Stimulated activated CD8-positive, alpha-beta memory T cell treated with anti-CD3 and anti-CD28 coated beads, Interleukin-15, amount 100 ng/mL, for 1 hour (primary cell): ENCODE measurements at places on chromosomes 7 and 10.

- no peak for DNase-seq
Measured at GRCh38 chr7:80699045-80699638, 60.7 kb downstream of the CD36 start.

DNA sequence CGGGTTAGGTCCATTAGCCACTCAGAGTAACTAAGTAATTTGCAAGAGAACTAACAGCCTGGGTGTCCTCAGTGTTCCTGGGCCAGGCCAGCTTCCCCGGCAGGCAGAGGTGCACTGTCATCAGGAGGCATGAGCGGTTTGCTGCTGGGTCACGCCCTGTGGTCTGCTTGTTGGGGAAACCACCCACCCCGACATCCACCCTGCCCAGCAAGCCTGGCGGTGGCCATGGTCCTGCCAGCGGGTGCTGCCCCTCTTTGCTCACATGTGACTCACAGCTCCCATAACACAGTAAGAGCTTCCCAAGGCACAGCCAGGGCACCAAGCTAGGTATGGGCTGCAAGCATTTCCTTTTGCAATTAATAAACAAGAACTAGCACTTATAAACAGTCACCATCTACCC lies 75.9 kb downstream of the RGS10 start:
- no peak for DNase-seq

GRCh38 chr7:1418505-1419309 lies 40.6 kb downstream of the MICALL2 start:
- DNase-seq = no peak

GRCh38 chr7:112192236-112193154 lies 13.7 kb downstream of the DOCK4 start:
- no peak for DNase-seq

DNA sequence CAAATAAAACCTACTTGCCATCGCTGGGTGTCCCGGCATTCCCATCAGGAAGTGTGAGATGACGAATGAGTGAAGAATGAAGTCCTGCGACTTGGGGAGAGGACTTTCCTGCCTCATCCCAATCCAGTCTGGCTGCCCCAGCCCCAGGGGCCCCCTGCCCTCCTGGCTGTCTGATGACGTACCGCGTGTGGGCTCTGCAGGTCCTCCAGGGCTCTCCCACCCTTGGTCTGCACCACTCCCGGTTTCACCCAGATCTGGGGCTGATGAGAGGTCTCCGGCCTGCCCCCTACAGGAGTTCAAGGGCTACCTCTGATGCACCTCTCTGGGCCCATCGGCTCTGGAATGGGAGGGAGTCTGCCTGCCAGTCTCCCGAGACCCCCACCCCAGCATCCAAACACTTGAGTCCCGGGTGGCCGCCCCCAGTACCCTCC lies 9.8 kb downstream of the ATP6V1F start:
- DNase-seq = no peak

GRCh38 chr7:12961910-12962480 lies 274.6 kb downstream of the ARL4A start:
- DNase-seq = no peak

DNA sequence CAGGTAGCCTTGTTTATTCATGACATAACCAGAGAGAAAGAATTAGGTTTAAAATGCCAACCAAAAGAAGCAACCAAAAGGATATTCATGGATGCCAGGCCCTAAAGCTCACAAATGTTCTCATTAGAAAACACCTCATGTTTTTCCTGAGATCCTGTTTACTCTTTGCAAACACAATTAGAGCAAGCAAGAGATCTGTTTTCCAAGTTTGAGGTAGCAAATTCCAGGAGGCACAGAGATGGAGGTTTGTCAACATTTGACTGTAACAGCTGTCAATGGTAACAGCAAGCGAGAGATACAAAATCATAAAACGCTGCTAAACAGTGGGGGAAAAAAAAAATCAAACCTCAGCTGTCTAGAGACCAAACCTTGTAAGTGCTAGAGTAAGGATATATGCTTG lies 182.2 kb downstream of the PLXDC2 start:
- no peak for DNase-seq

DNA sequence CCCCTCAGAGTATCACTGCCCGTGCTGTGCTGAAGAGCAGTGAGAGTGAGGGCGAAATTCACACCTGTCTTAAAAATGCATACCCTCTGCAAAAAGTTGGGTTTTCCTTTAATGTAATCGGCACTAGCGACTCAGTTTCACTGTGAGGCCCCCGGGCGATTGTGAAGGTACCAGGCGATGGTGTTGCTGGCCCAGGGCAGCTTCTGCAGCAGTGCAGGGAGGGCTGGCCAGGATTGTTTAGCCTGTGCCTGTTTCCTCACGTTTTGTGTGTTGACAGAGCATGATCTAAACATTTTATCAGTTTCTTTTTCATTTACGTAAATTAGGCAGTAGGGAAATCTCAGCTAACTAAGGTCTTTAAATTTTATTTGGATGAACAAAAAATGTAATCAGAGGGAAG lies 13.3 kb downstream of the ZNF862 start:
- no peak for DNase-seq

- no peak for DNase-seq
Measured at GRCh38 chr7:151792086-151792485, 84.8 kb downstream of the PRKAG2 start.

- no peak for DNase-seq
Measured at GRCh38 chr7:108511939-108512338, 14.0 kb downstream of the PNPLA8 start.

GRCh38 chr7:6164010-6164409 lies 108.4 kb downstream of the CYTH3 start:
- no peak for DNase-seq

GRCh38 chr7:1540776-1541271 lies 10.3 kb downstream of the MAFK start:
- DNase-seq = no peak

DNA sequence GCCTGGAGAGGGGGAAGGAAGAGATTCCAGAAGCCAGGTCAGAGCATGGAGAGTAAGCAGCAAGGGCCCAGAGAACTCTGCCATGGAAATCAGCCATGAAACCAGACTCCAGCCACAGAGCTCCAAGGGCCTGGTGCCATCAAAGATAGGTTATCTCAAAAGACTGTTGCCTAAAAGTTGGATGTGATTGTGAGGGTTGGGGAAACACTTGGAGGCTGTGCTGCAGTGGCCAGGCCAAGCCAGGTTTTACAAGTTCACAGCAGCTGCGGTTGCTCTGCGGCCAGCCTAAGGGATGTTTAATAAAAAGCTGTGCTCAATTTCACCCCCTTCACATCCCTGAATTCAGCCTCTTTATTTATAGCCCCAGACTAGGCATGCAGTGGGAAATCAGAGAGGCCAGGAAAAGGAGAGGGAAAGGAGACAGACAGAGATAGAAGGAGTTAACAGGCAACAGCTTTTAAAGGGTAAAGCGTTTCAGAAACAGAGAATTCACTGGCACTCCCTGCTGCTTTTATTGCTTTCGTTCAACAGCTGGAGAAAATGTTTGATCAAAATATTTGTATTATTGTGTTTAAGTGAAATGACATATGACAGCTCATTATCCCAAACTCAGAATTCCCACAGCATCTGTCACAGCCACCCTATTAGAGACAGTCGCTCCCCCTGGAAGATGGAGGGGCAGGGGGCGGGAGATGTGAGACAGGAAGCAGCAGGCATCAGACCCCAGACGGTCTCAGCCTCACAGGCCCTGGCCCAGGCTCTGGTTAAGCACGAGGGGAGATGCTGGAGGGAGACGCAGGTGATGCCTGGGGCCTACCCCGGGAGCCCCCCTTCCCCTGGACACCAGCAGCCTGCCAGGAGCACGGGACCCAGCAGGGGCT lies 140.1 kb downstream of the GLI3 start:
- no peak for DNase-seq

GRCh38 chr10:46525177-46525823 lies 31.2 kb downstream of the GPRIN2 start:
- no peak for DNase-seq

GRCh38 chr10:98572594-98572993 lies 125.9 kb upstream of the HPS1 start:
- no peak for DNase-seq

DNA sequence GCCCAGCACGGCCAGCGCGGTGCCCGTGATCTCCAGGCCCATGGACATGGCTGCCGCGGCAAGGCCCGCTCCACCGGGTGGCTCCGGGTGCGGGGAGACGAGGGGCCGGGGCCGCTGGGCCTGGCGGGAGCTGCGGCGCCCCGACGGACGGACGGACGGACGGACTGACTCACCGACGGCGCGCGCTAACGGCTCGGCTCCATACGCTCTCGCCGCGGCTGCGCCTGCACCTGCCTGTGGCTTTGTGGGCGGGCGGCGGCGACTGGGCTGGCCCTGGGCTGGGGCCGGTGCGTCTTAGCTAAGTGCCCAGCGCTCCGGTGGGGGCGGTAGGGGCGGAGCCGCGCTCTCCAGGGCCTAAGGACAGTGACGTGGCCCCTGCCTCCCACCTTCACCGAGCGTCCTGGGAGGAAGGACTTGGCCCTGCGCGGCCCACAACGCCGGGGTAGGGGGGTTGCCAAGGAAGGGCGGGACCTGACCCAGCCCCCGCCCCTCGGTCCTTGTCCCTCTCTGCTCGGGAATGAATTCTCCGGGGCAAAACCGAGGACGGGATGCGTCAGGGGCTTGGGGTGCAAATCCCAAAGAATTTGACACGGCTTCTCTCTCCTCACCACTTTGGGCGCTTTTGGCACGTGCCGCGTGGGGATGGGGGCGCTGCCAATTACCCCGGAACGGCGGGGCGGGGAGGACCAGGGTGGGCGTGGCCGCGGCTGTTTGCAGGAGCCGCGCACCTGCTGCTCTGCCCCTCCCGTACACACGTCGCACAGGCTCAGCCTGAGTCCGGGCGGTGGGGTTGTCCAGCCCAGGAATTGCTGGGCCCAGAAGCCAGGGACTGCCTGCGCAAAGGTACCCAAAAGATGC lies at the start of gene CLDN3:
Gene CLDN3 (minus strand): TSS at position 269 of the 858 bp plus-strand sequence. CDS start 221 bp downstream, at position 48.
- DNase-seq = no peak

DNA sequence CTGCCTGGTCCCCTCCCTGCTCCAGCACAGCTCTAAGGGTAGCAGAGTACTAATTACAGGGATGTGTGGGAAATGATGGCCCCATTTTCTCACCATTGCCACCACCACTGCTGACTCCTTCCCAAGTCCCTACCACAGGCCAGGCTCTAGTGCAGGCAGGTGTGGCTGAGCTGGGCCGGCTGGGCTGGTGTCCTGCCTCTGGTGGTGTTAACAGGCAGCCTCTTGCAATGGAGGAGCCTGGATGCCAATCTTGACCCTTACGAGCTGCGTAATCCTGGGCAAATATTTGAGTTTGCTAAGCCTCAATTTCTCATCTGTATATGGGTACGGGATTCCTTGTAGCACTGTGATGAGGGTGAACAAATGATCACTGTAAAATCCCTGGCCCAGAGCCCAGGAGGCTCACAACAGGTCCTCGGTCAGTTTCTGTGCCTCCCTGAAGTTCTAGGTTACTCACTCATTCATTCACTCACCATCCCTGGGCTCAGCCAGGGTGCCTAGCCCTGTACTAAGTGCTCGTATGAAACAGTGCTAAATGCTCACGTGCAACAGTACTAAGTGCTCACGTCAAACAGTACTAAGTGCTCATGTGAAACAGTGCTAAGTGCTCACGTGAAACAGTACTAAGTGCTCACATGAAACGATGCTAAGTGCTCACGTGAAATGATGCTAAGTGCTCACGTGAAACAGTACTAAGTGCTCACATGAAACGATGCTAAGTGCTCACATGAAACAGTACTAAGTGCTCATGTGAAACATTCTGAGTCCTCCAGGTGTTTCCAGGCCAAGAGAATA lies 2.3 kb upstream of the FZD9 start:
- no peak for DNase-seq

DNA sequence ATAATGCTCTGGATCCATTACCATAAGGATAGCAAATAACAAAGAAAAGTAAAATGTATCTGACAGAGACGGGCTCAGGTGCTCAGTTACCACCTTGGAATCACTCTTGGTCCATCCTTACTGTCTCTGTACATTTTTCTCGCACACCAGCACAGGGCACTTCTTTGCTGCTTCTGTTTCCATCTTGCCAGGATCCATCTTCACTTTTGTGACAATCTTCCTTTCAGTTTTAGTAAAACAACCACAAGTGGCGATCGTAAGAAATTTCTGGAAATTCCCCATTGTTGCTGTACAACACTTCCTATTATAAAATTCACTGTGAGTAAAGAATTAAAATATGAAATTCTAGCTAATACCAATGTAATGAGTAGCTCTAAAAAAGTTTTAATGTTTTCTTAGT lies 695.5 kb downstream of the GRM8 start:
- no peak for DNase-seq

DNA sequence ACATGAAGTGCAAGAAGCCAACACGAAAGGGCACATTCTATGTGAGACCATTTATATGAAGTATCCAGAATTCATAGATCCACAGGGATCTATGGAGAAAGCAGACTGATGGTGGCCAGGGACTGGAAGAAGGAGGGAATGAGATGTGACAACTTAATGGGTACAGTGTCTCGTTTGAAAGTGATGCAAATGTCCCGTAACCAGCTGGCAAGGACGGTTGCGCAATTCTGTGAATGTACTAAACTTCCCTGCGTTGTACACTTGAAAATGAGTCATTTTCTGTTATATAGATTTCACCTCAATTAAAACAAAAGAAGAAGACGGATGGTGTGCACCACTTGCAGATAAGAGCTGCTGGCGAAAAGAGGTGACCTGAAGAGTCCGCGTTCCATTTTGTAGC lies 861.1 kb downstream of the TYW1 start:
- DNase-seq = no peak

- no peak for DNase-seq
Measured at GRCh38 chr10:100020886-100021253, 11.1 kb upstream of the DNMBP start.
